HCT116 (cell line): ENCODE measurements at places on chromosomes 11 and 22. TPM values are rescaled to one million over a fixed set of nuclear protein-coding genes. Genes with fewer than 3 reads are reported as not detected.

DNA sequence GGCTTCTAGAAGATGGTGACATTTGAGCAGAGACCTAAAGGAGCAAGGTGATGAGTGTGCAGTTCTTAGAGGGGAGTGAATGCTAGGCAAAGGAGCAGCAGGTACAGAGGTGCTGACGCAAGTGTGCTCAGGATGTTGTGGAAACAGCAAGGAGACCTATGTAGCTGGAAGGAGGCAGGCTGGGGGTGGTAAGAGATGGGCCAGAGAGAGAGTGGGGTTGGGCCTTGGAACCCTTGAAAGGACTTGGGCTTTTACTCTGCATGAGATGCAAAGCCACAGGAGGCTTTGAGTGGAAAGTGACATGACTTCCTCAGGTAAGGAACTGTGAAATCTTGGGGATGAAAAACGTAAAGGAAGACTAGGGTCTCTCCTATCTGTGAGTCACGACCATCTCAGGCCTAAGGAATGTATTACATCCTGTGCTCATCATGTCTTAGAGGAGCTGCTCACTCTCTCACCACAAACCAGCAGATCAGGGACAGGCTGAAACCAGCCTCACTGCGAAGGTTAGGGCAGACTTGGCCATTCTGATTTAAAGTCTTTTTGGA is 65.4 kb downstream of the MICAL2 start:
- H3K27ac ChIP-seq, result peak overlapping the region; percentile 69
- DNase-seq, result peak; percentile 81
- H3K27me3 ChIP-seq, result no peaks in the 10 kb centered on the region

- H3K4me1 ChIP-seq, result peaks cover 11% of the 10 kb centered on the region
- DNase-seq, result no peak
- no peaks in the 10 kb centered on the region for H3K27me3 ChIP-seq
- H3K36me3 ChIP-seq, result no peaks in the 10 kb centered on the region
- H3K4me3 ChIP-seq, result no peak overlapping the region
Measured at GRCh38 chr22:29780748-29781676, 13.8 kb downstream of the UQCR10 start.

GRCh38 chr22:37623075-37624016 is 14.7 kb downstream of the GGA1 start:
- no peak for DNase-seq
- no peaks in the 10 kb centered on the region for H3K4me1 ChIP-seq
- peak overlapping the region; percentile 8; the same call in 1 of the 2 replicates for H3K27ac ChIP-seq
- H3K4me3 ChIP-seq, result no peak overlapping the region

DNA sequence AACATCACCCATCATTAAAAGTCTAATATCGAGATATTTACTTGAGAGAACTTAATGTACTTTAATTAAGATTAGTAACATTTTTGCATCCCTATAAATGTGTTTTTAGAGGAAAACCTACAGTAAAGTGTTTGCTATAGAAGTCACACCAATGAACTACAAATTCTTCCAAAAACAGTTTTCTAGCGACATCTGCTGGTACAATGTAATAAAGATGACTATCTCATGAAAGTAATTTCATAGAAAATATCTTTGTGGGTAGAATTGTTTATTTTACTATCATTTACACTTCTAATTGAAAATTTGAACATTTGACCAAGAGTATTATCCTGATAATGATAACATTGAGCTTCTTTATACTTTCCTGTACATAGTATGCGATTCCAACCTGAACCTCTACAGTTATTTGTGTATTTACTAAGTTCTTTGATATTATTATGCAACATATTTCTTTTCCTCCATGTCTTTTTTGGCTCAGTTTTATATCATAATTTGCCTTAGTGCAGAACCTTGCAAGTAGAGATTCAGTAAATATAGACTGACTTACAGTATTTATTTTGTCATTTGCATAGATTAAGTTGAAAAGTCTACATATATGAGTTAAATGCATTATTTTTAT is 252.7 kb downstream of the TMEM135 start:
- H3K27me3 ChIP-seq, result no peaks in the 10 kb centered on the region
- no peaks in the 10 kb centered on the region for H3K4me1 ChIP-seq
- H3K4me3 ChIP-seq, result no peak overlapping the region
- no peak overlapping the region for H3K27ac ChIP-seq
- no peaks in the 10 kb centered on the region for H3K36me3 ChIP-seq

- H3K27me3 ChIP-seq, result no peaks in the 10 kb centered on the region
- H3K4me3 ChIP-seq, result no peak overlapping the region
- H3K36me3 ChIP-seq, result no peaks in the 10 kb centered on the region
- H3K4me1 ChIP-seq, result no peaks in the 10 kb centered on the region
- no peak overlapping the region for H3K27ac ChIP-seq
Measured at GRCh38 chr22:47152236-47152635, 389.8 kb downstream of the TBC1D22A start.

GRCh38 chr22:24996420-24996952 is 44.0 kb downstream of the KIAA1671 start:
- peaks cover 54% of the 10 kb centered on the region for H3K4me1 ChIP-seq
- no peaks in the 10 kb centered on the region for H3K36me3 ChIP-seq
- peak; percentile 49 for DNase-seq
- peak overlapping the region; percentile 8 for H3K4me3 ChIP-seq
- H3K27ac ChIP-seq, result peak overlapping the region; percentile 27
- H3K27me3 ChIP-seq, result no peaks in the 10 kb centered on the region

ELFN2 gene
- total RNA-seq, result 45.4 TPM

PRR33 gene
- not detected for total RNA-seq
